ENCODE measurements at places on chromosomes 12 and 14.
A peak's percentile ranks its signal among the peaks of the same experiment; 100 is the strongest.

DNA sequence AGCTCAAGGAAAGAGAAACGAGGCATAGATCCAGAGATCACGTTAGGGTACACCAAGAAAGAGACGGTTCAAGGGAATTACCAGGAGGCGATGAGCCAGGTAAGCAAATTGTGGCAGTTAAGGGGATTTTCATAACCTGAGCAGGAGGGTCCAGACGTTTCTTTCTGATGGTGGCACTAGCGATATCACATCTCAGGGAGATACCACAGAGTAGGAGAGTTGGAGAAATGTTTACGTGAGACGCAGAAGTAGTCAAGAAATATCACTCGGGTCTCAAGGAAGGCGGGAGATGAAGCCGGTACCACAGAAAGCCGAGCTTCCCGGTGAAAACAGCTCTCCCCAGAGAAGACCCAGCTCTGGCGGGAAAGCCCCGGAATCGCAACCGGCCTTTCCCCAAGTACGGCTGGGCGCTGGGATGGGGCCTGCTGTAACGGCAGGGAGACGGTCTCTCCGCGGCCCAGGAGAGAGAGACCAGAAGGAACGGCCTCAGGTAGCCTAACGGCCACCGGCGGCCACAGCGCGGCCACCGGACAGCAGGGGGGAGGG lies 485 bp downstream of the SENP1 start:
- no peak for DNase-seq

DNA sequence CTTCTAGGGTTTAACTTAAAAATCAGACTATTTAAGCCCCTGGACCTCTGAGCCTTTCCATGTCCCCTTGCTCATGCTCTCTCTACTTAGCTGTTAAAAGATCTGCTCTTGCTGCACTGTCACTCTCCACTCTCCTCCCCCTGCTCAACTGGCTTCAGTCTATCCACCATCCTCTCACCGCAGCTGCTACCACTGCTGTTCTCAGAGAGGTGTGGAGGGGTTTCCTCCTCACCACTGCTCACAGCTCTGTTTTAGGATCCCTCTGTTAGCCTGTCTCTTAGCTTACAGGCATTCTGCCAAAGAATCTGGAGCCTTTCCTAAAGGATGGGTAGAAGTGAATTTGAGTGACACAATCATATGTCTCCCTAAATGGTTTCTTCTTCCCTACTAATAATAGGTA lies 43.7 kb upstream of the ATP2B1 start:
- DNase-seq, result no peak

DNA sequence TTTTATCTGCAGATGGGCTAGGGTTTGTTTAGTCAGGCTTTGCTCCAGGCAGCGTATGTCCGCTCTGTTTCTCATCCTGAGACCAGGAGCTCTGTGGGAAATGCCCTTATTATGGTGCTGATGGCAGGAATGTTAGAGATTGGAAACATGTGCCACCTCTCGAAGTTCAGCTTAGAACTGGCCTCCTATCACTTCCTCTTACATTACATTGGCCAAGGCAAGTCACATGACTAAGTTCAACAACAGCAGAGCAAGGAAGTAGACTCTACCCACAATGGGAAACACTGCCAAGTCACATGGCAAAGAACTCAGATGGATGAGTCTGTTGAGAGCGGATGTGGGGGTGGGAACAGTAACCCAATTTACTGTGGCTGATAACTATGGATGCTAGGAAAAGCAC lies 161.9 kb upstream of the WSCD2 start:
- DNase-seq, result peak; percentile 7

GRCh38 chr14:29453045-29453444 lies 474.6 kb downstream of the PRKD1 start:
- no peak for DNase-seq

GRCh38 chr14:52547526-52547925 lies 4.8 kb downstream of the TXNDC16 start:
- no peak for DNase-seq

Data from fibroblast of mammary gland (primary cell).